ENCODE measurements at places on chromosomes 4 and X. TPM values are rescaled to one million over a fixed set of nuclear protein-coding genes. Genes with fewer than 3 reads are reported as not detected.

Gene XIAP
- total RNA-seq = 50.8 TPM

Gene HTN1
- not detected for total RNA-seq

Gene C1QTNF7
- 0.22 TPM for total RNA-seq

Gene DCAF12L1
- total RNA-seq = not detected

Gene WNK3
- total RNA-seq = 0.29 TPM

Gene ANK2
- 13.3 TPM for total RNA-seq

Gene SMIM43
- total RNA-seq = not detected

Gene SERTM2
- 0.57 TPM for total RNA-seq

Gene FGF5
- total RNA-seq = 2.8 TPM

Gene ASMT
- total RNA-seq = 0.57 TPM

Gene MRPL1
- 19.7 TPM for total RNA-seq

Gene DGKK
- not detected for total RNA-seq

Gene WAS
- total RNA-seq = 0.14 TPM

Gene IGSF1
- total RNA-seq = 0.29 TPM

Gene EOLA1
- total RNA-seq = 13.8 TPM

Gene TMEM154
- 13.3 TPM for total RNA-seq

Gene CTAG1B
- not detected for total RNA-seq

Gene RAB33A
- 3.3 TPM for total RNA-seq

Gene CT45A2
- not detected for total RNA-seq

Gene COQ2
- 7.9 TPM for total RNA-seq

Gene FAM47A
- total RNA-seq = not detected

Gene CRMP1
- total RNA-seq = under 0.01 TPM

Gene DCAF4L1
- under 0.01 TPM for total RNA-seq

Gene MAGEB1
- total RNA-seq = not detected

Gene SUV39H1
- 4.2 TPM for total RNA-seq

Gene FDCSP
- not detected for total RNA-seq

Gene SLC16A2
- total RNA-seq = 9.0 TPM

Gene FAM200B
- 38.5 TPM for total RNA-seq

Gene DDX60
- total RNA-seq = 14.2 TPM

Gene PDCL2
- total RNA-seq = not detected

Gene CLDN34
- not detected for total RNA-seq

Gene TKTL1
- total RNA-seq = not detected

Gene CNKSR2
- total RNA-seq = 0.88 TPM

Gene HSFX4
- not detected for total RNA-seq
